SHP77 treated with DMSO at 0.1 percent for 48 hours (cell line): ENCODE measurements at places on chromosomes 6 and 20.

DNA sequence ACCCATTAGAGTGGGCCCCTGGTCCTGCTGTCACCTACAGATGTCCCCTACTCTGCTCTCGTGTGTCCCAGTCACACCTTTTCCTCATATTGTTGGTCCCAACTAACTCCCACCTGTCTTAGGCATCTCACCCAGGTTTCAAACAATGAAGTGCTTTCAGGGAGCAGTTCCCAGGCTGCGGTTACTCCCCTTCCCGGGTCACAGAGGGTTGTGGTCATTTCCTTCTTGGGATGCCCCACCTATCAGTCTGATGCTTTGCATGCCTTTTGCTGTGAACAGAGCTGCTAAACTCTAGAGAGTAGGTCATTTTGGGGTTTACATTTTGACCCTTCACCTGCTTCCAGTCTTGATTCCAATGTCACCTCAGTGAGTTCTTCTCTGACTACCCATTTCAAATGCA lies 181.6 kb downstream of the CDC5L start:
- no peak for DNase-seq

DNA sequence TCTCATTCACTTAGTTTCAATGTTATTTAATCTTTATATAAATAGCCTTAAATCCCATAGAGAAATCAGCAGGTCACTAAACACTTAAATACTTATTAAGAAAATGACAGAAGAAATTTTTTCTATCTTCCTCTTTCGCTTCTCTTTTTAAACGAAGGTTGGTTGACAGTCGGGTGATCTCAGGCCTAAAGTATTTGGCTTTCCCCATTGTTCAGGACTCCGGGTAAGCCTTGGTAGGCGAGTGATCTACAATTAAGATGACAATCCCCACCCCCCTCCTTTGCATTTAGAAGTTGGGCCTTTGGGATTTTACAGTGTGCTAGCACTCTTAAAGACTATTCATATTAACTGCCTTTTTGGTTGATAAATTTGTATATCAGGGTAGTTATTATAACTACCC lies 19.7 kb upstream of the UTRN start:
- no peak for DNase-seq

GRCh38 chr6:13384966-13385365 lies 56.6 kb upstream of the TBC1D7 start:
- DNase-seq = no peak

DNA sequence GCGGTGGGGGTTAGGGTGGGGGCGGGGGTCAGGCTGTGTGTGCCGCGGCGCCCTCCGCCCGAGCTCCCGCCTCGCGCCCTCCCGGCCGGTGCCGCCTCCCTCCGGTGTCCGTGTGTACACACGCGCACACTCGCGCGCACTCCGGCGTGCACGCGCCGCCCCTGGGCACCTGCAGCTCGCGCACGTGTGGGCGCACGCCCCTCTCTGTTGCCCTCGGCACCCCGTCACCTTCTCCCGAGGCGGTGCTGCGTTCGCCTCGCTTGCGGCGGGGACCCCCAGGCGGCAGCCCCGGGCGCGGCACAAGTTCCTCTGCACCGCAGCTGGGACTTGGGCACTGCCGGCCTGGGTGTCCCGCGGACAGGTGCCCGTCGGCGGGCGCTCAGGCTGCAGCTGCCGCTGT lies 525 bp downstream of the MACROD2 start:
- DNase-seq = no peak

GRCh38 chr6:166529586-166529985 lies 56.9 kb downstream of the RAMACL start:
- no peak for DNase-seq

- DNase-seq = no peak
Observed at GRCh38 chr6:17032988-17033634, 68.7 kb upstream of the STMND1 start.

DNA sequence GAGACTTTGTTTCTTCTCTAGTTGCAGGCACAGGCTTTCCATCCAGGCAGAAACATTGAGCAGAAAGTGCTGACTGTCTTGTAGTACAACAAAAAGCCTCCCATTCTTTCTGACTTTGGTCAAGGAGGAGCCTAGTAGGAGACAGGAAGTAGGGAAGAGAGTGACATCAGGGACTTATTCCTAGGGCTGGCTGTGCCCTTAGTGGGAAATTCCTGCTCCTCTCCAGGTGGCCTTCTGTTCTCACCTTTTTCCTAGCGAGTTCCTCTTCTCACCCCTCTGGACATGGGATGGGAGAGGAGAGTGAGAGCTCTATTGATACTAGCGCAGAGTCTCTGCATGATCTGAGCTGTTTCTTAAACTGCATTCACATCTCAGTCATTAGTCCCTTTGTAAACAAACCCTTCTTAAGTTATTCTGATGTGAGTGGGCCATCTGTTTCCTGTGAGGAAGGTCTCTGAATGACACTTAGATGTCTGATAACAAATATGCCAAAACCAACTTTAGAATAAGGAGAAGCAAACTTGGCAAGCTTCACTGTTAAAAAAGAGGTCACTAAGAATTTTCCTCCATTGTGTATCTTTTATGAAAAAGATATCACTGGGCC lies 455.0 kb downstream of the GJA1 start:
- DNase-seq = no peak

DNA sequence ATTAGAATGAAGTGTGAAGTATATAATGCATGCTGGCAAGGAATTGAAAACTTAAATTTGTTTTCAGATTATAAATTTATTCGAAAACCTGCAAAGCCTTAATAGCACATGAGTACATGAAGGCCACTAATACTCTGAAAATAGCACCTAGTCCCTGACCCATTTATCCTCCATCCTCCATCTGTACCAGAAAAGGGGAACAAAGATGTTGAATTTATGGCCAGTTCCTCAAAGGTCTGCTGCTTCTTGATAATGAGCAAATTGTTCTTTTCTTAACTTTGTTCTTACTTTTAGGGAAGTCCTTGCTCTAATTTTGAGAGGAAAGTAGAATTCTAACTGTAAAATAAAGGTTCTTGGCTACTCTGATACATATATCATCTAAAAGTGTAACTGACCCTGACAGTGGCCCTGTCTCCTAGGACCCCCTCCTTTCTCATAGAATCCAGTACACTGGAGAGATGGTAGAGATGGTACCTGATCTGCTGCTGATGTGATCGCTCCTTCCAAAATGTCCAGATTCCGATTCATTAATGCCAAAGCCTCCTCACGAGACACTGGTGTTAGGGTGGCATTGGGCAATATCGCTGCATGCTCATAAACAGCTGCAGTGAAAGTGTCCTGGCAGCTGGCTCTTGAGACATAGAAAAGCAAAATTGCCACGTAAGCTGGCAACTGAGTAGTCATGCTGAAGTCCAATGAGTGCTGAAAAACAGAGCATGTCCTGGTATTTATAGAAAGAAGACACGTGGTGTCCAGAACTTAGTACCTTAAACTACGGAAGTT lies at the start of gene VNN1:
Gene VNN1, minus strand, starts transcription at position 704 of the 783 bp plus-strand sequence. Its CDS starts 20 bp downstream, at position 684.
- no peak for DNase-seq
